ENCODE measurements at places on chromosomes 11 and 22. TPM values are rescaled to one million over a fixed set of nuclear protein-coding genes. Genes with fewer than 3 reads are reported as not detected.

GRCh38 chr11:66530927-66531709 is 14.7 kb downstream of the ZDHHC24 start:
- DNase-seq: no peak

Gene KBTBD3
- total RNA-seq: 3.6 TPM

DNA sequence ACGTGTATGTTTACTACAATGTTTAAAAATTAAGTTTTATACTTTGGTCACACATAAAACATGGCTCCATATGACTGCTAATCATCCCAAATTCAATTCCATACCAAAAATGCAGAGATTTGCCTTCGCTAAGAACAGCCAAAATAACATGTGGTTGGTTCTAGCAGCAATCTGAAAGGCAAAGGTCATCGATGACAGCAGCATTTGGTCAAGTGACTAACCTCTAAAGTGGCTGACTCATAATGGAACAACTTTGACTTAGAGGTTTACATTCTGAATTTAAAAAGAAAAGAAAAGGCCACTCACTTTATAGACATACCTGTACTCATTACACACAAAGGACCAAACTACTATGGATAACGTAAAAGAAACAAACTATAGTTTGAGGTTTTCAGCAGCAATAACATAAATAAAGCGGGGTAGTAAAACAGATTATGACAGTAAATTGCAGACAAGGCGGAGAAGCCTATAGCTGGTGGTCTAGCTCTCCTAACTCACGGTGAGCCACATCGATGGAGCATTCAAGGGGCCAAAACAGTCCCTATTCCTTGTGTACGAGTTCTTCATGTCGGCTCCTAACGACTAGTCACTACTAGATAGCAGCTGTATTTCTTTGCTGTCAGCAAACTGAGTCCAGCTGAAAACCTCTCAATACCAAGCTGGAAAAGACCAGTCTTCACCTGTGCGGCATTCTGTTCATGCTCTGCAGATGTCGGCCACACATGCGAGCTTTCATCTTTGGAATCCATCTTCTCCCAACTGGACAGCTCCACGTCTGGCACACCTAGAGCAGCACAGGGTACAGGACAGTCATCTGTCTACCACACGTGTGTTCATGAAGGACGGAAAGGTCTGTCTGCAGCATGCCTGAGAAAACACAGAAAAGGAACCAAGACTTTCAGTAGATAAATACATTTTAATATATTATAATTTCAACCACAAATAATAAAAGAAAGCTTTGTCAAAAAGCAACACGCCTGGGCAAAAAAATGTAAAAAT is 42.1 kb downstream of the PRDM10 start:
- peak; percentile 58 for DNase-seq

Gene ARHGEF17
- 80.6 TPM for total RNA-seq

GRCh38 chr11:66685276-66686099 is 7.8 kb upstream of the RBM4B start:
- DNase-seq: no peak

DNA sequence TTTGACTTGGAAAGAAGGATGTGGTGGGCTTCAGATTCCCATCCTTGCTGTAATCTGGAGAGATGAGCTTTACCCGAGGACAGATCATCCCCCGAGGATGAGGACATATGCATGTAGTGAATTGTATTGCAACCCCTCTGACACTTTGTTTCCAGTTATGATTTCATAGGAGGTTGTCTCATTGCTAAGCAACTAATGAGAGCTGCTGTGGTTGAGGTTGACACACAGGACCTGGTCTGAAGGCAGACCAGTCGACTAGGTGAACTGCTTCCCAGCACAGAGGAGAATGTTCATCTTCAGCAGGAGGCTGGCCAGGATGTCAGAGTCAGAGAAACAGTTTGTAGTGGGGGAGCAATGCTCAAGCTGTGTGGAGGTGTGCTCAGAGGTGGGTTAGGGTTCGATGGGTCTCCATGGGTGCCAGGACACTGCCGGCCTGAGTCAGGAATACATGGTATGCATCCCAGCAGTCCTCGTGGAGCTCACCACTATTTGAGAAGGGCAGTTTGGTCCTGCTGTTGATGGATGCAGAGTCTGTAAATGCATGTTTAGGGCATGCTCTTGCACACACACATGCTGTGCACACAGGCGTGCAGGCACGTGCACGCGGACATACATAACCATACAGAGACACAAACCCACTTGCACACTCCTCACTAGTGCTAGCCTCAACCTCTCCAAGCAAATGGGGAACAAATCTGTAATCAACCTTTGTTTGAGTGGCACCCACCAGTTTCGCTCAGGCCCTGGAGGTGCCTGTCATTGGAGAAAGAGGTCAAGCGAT is 153.7 kb downstream of the TBC1D22A start:
- DNase-seq: no peak

Gene MYO7A
- total RNA-seq: 3.6 TPM

DNA sequence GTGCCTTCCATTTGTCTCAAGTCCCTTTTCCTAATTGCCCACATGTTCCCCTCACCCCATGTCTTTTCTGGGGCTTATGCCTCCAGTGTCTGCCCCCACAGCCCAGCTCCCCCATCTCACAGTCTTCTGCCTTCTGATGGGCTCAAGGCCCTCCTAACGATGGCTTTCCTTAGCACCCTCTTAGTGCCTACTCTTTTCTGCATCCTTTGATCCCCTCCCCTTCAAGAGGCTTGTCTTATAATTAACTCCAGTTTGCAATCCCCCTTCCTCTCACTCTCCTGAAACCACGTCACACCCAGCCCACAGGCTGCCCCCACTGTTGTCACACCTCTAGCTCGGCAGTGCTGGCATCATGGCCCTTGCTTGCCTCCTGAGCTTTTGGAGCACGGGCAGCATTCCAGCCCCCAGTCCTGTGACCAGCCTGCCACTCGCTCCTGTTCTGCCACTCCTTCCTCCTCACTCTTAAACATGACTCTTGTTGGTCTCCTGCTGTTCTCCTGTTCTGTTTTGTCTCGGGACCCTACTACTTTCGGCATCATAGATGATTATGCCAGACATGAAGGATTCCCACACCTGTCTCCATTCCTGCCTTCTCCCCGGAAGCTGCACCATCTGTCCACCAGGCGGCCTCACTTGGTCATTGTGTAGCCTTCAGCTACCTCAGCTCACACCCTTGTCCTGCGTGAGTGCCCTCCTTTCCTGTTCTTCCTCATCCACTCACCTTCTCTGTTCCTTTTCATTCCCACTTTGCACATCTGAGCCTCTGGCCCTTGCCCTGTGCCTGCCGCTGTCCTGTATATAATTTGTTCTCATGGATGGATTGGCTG is 26.1 kb downstream of the UBE2L3 start:
- no peak for DNase-seq

DNA sequence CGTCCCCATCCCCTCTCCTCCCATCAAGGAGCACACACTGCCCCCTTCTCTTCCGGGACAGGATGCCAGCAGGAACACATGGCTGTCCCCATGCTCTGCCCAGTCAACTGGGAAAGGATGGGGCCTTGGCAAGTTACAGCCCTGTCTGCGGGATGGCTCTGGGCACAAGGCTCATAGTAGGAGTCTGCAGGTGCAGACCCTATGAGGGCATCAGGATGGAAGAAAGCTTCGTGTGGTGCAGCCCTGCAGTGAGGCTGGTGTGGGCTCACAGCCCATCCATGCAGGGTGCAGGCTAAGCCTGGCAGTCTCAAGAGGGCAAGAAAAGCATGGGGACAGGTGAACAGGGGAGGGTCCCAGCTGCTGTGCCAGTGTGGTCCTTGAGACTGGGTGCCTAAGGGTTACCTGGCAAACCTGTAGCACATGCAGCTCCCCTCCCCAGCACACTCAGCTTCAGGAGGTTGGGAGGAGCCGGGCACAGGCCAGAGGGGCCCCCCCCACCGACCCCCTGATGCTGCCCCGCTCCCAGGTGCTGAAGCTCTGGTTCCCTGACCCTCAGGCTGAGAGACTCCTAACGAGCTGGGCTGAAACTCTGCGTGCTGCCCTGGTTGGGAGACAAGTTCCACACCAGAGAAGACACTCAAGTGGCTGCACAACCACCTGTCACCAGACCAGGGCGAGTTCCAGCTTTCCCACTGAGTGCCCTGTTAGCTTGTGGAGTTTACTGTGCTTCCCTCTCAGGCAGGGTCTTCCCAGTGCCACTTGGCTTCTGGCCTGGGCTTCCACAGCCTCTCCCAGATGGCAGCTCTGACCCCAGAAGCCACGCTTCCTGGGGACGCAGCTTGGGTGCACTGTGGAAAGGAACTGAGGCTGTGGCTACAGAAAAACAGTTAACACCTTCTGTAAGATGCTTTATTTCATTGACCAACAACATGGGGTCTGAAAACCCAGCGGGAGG is 3.3 kb upstream of the SCARF2 start:
- no peak for DNase-seq

DNA sequence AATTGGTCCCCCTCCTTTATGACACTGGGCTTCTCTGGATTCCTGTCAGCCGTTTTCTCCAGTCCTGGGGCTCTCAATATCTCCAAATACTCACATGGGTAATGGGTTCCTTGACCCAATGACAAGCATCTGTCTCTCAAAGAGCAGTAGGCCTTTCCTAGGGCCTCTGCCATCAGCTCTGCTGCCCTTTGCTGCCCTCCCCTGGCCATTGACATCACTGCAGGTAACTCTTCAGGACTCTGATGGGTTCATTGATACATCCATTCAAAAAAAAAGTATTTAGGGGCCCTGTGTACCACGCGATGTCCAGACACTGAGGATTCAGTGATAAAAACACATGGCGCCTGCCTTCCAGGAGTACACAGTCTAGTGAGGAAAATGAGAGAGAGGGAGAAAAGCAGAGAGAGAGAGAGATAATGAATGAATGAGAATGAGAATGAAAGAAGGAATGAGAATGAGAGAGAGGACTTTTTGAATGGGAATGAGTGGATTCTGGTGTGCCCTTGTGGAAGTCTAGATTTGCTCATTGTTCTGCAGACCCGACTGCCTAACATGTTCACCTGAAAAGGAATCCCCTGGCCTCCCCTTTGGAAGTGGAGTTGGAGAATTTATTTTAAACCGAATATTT is 42.6 kb upstream of the OLFML1 start:
- DNase-seq: peak; percentile 63

Gene OR52E8
- not detected for total RNA-seq

DNA sequence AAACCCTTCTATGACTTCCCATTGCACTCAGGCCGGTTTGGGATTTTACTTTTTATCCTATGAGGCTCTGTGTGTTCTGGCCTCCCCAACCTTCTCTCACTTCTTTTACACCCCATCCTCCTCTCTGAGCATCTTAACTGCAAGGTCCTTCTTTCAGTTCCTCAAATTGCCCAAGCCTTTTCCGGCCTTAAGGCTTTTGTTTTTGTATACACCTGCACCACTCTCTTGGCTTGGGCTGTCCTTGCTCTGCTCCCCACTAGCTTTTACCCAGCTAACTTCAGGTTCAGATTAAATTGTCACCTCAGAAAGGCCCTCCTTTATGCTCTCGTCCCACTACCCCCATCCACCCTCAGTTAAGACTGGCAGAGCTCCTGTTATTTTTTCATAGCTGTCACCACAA is 55.5 kb downstream of the FAM83F start:
- no peak for DNase-seq

Gene GSTT2B
- total RNA-seq: 4.0 TPM

Gene FAM111A
- 57.4 TPM for total RNA-seq

- DNase-seq: no peak
Measured at GRCh38 chr11:126336138-126336541, 19.3 kb upstream of the ST3GAL4 start.

GRCh38 chr11:120977266-120978137 is 46.4 kb upstream of the TBCEL start:
- DNase-seq: no peak

- DNase-seq: no peak
Measured at GRCh38 chr22:27064386-27064785, 407.0 kb downstream of the MIAT start.

DNA sequence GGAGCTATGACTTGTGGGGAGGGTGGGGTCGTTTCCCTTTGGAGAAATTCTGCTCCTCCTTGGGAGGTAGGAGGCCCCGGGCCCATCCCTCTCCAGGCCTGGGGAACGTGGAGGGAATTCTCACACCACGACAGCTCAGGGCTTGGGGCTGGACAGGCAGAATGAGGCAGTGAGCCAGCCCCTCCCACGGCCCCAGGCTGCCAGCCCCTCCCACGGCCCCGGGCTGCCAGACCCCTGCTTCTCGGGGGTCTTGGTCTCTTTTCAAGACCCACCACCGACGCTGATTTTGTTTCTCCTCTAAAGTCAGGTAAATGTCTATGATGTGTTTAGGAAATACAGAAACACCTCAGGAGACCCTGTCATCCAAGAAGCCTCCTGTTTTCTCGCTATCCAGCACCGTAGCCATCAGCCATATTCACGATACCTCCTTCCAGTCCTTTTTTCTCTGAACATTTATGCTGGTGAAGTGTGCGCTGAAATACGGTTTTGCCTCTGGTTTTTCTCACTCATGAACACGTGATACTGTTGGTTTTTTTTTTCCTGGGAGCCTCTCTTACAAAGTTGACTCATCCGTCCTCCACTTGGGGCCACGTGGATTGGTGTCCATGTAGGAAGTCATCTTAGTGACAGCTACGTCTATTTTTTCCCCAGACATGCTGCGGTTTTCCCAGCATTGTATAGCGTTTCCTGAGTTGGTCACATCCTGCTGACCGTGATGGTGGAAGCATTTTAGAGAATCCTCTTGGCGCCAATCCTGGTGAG is 1219.6 kb downstream of the BRD1 start:
- no peak for DNase-seq

DNA sequence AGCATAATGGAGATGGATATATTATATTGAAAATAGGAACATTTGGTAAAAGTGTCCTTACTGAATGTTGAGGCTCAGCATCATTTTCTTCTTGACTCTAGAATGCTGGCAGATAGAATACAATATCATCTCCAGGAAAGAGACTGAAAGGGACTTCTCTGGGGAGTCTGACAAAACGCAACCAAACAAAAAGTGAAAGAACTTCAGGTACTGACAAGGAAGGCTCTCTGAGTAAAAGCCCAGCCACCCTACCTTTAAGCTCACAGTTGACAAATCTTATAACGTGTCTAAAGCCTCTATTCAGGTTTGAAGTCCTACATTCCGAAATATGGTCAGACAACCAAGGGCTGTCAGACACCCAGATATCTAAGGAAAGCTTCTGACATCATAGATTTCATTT is 590.8 kb downstream of the SOX6 start:
- no peak for DNase-seq

Gene ACR
- 4.9 TPM for total RNA-seq

Gene DGCR6
- total RNA-seq: 0.44 TPM

Gene FGF19
- total RNA-seq: not detected

DNA sequence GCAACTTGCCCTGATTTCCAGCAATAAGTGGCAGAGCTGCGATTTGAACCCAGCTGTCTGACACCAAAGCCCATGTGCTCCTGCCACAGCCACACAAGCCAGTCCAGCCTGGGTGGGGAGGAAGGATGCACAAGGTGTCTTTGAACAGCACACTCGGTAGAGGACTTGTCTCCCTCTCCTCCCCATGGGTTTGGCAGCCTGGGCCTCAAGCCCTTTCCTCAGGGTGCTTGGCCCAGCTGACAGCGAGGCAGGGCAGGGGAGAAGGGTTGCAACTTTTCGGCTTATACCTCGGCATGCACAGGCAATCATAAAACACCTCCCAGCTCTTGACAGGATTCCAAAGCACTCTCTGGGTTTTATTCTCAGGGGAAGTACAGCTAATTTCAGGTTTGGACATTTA is 19.3 kb downstream of the ASPHD2 start:
- DNase-seq: no peak

Gene KRTAP5-7
- not detected for total RNA-seq

- peak; percentile 31 for DNase-seq
Measured at GRCh38 chr11:64969209-64969608, 2.7 kb downstream of the MAJIN start.

All from endothelial cell of umbilical vein (primary cell).